Type B pancreatic cell (in vitro differentiated cells): ENCODE measurements at places on chromosomes 2 and 18.
A peak's percentile ranks its signal among the peaks of the same experiment; 100 is the strongest.

DNA sequence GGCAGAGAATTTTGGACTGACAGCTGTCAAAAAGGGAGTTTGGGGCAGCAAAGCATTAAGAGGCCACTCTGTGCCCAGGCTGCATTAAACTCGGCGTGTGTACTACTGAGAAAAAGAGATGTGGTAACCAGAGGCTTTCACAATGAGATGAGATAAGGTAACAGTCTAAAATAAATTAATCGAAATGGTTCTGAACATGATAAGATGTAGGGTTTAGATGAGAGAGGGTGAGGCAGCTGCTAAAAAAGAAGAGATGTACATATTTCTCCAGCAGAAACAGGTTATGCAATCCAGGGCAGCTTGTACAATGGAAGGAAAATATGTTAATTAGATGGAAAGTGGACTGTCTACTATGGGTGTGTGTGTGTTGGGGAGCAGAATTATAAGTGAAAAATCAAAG is 39.2 kb upstream of the ACTR3 start:
- peaks cover 4% of the 10 kb centered on the region for H3K27me3 ChIP-seq
- no peak overlapping the region for H3K27ac ChIP-seq

DNA sequence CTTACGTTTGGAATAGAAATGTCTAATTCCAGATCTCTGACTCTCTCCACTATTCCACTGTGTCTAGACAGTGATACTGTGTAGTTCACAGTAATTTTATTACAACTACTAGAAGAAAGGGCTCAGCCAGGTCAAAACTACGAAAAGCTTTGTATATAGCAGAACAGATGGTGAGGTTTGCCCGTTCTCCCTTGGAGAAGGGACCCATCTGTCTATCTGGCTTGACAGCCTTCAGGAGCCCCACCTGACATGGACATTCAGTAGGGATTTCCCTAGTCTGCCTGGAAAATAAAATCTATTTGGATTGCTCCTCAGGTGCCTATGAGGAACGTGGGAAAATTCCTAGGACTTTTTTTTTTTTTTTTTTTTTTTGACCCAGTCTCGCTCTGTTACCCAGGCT is 435.4 kb downstream of the NRXN1 start:
- no peaks in the 10 kb centered on the region for H3K4me1 ChIP-seq
- peaks cover 3% of the 10 kb centered on the region for H3K27me3 ChIP-seq
- no peaks in the 10 kb centered on the region for H3K36me3 ChIP-seq
- H3K27ac ChIP-seq, result no peak overlapping the region

DNA sequence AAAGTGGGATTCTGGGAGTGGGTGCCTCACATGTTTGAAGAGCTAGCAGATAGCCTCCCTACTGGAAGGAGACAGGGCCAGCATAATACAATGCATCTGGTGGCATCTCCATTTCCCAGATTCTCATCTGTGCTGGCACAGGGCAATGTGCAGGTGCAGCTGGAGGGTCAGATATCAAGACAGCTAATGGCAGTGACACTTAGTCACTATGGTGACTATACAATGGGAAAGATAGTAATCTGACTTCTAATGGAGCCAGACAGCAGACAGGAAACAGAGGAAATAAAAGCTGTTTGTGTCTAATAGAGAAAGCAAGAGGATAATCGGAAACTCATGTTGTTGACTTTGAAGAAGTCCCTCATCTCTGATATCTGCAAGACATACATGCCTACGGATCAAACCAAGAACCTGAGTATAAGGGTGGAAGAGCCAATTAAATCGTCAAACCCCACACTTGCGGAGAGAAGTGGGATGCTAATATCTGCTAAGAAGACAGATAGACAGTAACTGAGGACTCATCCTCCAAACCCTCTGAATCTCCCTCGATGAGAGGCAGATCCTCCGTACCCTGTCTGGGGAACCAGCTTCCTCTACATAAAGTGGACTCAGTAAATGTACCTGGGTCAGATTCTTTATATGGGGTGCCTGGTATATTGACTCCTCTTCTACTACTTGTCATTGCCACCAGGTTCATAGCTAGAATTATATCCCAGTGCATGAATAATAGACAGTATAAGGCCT is 692.7 kb downstream of the SOCS6 start:
- no peak overlapping the region for H3K4me3 ChIP-seq
- no peaks in the 10 kb centered on the region for H3K36me3 ChIP-seq
- H3K27me3 ChIP-seq, result no peaks in the 10 kb centered on the region
- DNase-seq, result no peak

DNA sequence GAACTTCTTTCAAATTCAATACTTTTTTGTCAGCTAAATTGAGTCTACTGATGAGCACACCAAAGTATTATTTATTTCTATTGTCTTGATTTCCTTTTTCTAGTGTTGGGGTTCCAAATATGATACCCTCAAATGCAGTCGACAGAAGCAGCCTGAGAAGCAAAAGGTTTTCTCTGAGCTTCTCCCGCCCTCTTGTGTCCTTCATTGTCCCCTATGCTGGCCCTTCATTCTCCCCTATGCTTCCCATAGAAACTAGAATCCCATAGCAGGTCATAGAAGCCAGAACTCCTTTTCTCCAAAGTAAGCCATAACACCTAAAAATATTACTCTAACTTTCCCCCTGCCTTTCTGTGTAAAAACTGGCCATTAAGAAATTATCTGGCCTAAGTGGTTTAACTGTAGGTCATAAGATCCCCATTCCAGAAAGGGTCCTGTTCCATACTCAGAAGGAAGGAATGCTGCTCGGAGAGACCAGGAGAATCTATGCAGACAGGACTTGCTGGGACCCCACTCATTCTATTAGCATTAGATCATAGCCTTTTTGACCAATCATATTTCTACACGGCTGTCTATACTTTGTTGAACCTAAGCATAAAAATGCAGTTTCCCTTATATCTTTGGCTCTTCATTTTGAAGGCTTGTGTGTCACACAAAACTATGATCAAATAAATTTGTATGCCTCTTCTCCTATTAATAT is 764.6 kb upstream of the PKDCC start:
- H3K4me1 ChIP-seq, result no peaks in the 10 kb centered on the region
- no peaks in the 10 kb centered on the region for H3K36me3 ChIP-seq
- no peak overlapping the region for H3K27ac ChIP-seq
- H3K27me3 ChIP-seq, result no peaks in the 10 kb centered on the region

DNA sequence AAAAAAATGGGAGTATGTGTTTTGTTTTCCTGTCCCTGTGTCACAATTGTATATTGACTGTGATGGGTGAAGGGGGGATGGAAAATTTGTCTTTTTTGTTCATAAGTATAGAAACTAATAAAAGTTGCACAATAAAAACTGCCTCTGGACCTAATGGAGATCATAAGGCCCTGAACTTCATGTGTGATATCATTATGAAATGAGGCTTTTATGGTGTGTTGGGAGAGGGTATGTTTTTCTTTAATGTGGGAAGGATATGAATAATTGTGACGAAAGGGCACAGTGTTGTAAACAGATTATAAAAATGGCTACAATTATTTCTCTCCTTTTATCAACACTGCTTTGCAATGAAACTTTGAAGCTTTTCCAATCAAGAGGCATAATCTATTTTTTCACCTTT is 1889.3 kb upstream of the CELF4 start:
- no peaks in the 10 kb centered on the region for H3K4me1 ChIP-seq
- no peak overlapping the region for H3K27ac ChIP-seq
- H3K27me3 ChIP-seq, result no peaks in the 10 kb centered on the region
- H3K36me3 ChIP-seq, result peaks cover 3% of the 10 kb centered on the region

- no peaks in the 10 kb centered on the region for H3K36me3 ChIP-seq
- H3K4me1 ChIP-seq, result no peaks in the 10 kb centered on the region
- H3K27me3 ChIP-seq, result peaks cover 9% of the 10 kb centered on the region
- DNase-seq, result no peak
- no peak overlapping the region for H3K27ac ChIP-seq
Observed at GRCh38 chr2:136611451-136611850, 153.9 kb upstream of the THSD7B start.

GRCh38 chr2:237160271-237160919 is 74.7 kb downstream of the COPS8 start:
- no peak overlapping the region for H3K27ac ChIP-seq
- H3K36me3 ChIP-seq, result peaks cover 4% of the 10 kb centered on the region
- peaks cover 5% of the 10 kb centered on the region for H3K27me3 ChIP-seq
- no peak overlapping the region for H3K4me3 ChIP-seq

- no peak for DNase-seq
- H3K4me1 ChIP-seq, result peaks cover 39% of the 10 kb centered on the region
- H3K36me3 ChIP-seq, result no peaks in the 10 kb centered on the region
- no peak overlapping the region for H3K27ac ChIP-seq
Observed at GRCh38 chr18:25180973-25181548, 170.9 kb downstream of the ZNF521 start.

GRCh38 chr18:62324917-62325805 is at the start of gene TNFRSF11A:
TNFRSF11A (plus strand) TSS chr18:62325310; CDS start chr18:62325353, 43 bp downstream.
- H3K27ac ChIP-seq, result peak within 1 kb of the TSS; percentile 72
- H3K36me3 ChIP-seq, result peaks cover 3% of the 10 kb centered on the region
- H3K27me3 ChIP-seq, result peaks cover 84% of the 10 kb centered on the region
- no peak for DNase-seq
- peak within 1 kb of the TSS; percentile 92 for H3K4me3 ChIP-seq
